GM18507 (cell line): ENCODE measurements at places on chromosomes 7 and 10.

DNA sequence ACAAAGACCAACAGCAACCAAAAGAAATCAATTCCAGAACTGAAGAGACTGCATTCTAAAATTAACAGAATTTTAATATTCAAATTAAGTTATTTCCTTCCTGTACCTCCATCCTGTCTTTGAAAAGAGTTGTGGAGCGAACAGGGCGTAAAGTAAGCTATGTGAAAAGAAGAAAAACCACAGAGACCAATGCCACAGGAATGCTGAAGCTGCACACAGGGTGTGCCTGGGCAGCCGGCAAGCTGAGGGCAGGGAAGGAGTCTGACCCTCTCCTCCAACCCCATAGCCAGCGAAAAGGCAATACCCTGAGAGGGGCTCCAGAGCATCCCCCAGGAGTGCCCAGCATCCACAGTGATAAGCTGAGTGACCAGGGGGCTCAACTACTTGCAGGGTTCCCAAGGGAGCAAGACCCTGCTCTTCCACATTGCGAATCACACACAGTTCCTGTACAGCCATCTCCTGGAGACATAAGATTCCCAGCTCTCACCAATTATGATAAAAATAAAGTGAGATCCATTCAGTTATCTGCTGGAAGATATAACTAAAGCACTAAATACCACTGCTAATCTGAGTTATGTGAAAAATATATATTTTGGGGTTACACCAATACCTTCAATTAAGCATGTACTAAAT, 93.8 kb downstream of the PARD3 start:
- DNase-seq, result no peak

DNA sequence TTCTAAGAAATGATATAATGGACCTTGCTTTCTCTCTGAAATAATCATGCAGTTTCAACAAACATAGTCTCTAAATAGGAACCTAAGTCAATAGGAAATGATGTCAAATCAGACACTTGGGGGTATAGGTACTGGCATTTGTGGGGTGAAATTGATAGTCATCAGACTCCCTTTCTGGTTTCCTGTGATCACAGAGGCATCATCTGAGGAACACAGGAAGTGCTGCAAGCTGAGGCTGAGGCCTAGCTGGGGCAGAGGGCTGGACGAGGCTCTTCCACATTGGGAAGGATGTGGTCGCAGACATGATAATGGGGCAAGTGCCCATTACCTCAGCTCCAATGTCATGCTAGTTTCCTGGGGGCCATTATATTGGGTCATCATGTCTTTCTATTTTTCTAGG, 33.5 kb upstream of the TARP start:
- no peak for DNase-seq

DNA sequence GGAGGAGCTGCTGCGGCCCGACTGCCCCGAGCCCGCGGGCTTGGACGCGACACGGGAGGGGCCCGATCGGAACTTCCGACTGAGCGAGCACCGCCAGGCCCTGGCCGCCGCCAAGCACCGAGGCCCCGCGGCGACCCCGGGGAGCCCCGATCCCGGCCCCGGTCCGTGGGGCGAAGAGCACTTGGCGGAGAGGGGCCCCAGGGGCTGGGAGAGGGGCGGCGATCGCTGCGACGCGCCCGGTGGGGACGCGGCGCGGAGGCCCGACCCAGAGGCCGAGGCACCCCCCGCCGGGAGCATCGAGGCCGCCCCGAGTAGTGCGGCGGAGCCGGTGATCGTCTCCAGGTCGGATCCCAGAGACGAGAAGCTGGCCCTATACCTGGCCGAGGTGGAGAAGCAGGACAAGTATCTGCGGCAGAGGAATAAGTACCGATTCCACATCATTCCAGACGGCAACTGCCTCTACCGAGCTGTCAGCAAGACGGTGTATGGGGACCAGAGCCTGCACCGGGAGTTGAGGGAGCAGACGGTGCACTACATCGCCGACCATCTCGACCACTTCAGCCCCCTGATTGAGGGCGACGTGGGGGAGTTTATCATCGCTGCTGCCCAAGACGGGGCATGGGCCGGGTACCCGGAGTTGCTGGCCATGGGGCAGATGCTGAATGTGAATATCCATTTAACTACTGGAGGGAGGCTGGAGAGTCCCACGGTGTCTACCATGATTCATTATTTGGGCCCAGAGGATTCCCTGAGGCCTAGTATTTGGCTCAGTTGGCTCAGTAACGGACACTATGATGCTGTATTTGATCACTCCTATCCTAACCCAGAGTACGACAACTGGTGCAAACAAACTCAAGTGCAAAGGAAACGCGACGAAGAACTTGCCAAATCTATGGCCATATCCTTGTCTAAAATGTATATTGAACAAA, 1.4 kb downstream of the OTUD1 start:
- no peak for DNase-seq

DNA sequence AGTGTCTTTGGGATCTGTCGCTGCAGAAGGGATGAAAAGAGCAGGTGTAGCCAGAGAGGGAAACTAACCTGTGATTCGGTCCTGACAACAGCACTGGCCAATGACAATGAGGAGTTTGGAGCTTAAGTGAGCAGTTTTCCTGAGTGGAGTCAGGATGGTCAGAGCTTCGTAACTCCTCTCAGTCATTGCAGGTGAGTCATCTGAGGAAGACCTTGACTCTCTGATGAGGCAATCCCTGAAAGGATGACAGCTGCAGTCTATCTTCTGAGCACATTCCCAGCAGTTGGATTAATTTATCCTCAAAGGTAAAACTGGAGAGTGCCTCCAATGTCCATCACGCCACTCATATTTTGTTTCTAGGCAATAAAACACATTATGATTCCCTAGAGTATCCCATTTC, 401.9 kb downstream of the POM121L12 start:
- no peak for DNase-seq

- no peak for DNase-seq
Observed at GRCh38 chr10:9605231-9605630, 1412.4 kb upstream of the CELF2 start.
